Mesendoderm (in vitro differentiated cells): ENCODE measurements at places on chromosomes 5 and 9.

DNA sequence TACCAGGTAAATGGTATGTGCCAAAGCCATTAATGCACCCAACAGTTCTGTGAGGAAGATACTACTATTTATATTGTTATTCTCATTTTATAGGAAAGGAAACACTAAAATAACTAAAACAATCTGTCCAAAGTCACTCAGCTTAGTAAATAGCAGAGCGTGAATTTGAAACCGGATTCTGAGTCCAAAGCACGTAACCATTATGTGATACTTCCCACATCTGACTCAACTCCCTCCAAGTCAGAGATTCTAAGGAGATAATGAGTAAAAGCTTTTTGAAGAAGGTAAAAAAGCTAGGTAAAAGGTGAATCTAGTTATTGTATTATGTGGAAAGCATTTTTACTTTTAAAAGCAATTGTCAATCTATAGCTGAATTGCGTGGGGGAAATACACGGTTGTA lies 208.9 kb downstream of the PBX3 start:
- DNase-seq, result no peak

DNA sequence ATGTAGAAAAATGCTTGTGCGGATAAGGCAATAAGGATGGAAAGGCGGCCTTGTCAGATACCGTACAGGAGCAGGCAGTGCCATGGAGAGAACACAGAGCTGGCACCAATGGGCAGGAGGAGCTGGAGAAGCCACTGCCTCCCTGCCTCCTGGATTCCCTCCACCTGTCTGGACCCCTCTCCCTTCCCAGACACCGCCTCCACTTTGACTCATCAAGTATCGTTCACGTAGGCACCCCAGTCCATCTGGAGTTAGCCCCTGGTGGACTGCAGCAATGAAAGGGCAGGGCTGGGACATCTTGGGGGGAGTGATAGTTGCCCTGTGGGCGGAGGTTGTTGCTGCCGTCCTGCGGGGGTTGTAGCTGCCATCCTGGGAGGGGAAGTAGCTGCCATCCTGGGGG lies 232.0 kb downstream of the ROR2 start:
- DNase-seq, result no peak

DNA sequence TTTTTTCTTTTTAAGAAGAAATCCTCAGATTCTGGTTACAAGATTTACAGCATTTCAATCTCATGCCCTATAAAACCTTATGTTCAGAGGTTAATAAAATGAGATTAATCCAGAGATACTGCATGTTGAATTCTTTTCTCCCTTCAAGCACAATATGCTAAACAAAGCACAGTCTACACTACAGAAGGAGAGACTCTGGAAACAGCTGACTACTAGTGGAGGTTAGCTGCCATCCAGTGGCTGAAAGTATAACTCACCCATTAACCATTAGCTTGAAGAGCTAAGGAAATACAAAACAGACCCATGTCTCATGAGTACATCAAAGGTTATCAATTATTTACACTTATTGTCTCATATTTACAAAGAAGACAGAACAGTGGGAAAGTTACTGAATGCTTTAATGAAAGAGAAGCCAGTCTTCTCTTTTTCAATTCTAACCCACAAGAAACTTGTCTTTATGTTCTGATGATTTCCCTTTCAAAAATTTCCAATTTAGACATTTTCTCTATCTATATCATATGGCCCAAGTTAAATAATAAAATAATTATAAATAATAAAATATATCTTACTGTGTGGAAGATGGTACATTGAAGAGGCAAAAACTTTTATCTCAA lies 12.7 kb upstream of the DNAH5 start:
- DNase-seq, result peak; percentile 74

DNA sequence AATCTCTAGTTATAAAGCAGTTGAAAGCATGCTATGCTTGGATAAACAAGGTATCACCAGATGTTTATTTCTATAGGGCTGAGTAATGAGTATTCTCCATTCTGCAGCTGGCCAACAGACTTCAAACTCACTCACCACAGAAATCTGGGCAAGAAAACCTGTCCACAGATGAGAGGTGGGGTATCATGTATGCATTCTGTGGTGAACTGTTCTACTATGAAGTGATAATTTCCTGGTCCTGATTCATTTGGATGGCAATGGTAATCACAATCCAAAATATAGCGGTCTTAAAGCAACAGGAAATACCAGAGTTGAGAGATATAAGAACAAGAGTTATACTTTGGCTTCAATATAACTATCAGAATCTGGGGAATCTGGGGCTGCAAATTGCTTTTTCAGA lies 65.9 kb upstream of the EFNA5 start:
- no peak for DNase-seq

GRCh38 chr9:113614843-113615648 lies 151.5 kb downstream of the RGS3 start:
- no peak for DNase-seq

- no peak for DNase-seq
These were observed 43.9 kb downstream of the NSA2 start for GRCh38 chr5:74810915-74811314.

DNA sequence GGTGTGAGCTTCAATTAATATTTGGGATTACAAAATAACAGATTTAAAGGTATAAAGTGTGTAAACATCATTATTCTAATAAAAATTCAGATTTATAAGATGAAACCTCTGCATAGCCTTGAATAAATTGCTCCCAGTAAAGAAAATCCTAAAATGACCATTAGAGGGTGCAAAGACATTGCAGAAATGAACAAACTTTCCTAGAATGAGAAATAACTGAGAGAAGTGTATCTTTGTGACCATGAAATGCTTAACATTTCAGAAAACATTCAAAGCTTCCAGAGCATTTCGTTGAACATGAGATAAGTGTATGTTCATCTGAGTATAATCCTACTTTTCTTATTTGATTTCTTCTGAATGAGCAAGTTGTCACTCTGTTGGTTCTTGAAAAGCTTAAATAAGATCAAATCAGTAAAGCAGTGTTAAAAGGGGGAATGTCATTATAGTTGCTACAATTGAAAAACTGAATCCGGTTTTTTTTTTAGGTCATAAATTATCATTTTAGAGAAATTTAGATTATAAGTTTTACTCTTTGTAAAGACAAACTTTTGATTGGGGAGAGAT lies 24.7 kb upstream of the NUDT12 start:
- peak; percentile 39 for DNase-seq
